ENCODE measurements at places on chromosomes 1 and 21.

- no peak for DNase-seq
Observed at GRCh38 chr21:28263974-28264373, 728.7 kb downstream of the LTN1 start.

DNA sequence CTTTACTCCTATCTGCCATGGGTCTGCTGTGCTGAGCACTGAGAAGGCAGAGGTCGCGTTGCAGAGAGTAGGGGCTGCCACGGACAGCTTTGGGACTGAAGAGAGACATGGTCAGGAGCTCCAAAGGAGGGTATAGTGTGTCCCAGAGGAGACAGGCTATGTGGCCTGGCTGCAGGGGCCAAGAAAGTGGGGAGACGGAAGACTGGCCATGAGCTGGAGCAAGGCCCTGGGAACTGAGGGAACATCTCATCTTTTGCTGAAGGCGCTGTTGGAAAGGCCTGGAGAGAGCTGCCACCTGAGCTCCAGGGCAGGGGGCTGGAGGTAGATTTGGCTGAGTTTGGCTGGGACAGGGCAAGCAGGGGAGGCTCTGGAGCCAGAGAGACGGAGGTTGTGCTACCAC lies 55.8 kb upstream of the AJAP1 start:
- DNase-seq, result no peak

DNA sequence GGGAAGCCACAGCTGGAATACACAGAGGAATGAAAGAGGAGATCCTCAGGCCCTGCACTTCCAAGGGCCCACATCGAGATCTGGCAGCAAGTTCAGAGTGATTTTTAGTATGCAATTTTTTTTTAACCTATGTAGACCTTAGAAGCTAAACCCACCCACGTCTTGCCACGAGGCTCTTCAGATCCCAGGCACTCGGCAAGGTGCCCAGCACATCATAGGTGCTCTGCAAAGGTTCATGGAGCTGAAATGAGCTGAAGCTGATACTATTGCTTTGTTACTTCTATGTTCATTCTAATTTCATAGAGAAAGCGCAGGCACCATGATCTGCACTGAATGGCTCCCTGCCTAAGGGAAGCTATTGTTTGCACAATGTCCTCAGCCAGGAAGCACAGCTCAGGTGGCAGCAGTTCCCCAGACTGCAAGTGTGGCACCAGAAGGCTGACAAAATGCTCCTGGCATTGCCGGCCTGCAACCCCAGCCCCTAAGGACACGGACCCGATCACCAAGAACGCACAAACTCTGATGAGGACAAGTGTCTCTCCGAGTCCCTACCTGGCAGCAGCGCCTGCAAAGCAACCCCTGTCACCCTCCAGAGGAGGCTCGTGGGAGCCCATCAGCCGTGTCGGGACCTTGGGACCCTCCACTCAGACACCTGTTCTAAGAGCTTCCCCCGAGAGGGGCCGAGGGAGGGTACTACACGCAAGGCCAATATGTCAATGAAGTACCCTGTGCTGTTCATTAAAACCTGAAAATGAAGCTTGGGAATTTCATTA lies 264.2 kb downstream of the NPHP4 start:
- DNase-seq, result no peak

DNA sequence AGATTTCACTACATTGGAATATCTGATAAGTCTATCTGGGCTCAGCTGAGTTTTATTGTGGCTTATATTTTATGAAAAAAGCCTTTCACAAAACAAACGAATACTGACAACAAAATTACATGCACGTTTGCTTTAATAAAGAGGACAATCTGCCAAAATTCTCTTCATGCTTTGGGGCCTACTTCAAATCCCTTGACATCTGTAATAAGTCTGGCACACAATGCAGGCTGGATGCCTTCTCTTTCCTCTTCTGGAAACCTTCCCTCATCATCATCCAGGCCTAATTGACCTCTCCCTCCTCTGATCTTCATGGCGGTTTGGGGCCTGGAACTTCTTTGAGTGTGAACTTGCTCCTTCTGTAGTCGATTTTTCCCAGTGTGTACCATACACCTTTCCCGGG lies 70.3 kb downstream of the MAP10 start:
- no peak for DNase-seq

- no peak for DNase-seq
Observed at GRCh38 chr1:54479841-54480524, 68.0 kb upstream of the ACOT11 start.

DNA sequence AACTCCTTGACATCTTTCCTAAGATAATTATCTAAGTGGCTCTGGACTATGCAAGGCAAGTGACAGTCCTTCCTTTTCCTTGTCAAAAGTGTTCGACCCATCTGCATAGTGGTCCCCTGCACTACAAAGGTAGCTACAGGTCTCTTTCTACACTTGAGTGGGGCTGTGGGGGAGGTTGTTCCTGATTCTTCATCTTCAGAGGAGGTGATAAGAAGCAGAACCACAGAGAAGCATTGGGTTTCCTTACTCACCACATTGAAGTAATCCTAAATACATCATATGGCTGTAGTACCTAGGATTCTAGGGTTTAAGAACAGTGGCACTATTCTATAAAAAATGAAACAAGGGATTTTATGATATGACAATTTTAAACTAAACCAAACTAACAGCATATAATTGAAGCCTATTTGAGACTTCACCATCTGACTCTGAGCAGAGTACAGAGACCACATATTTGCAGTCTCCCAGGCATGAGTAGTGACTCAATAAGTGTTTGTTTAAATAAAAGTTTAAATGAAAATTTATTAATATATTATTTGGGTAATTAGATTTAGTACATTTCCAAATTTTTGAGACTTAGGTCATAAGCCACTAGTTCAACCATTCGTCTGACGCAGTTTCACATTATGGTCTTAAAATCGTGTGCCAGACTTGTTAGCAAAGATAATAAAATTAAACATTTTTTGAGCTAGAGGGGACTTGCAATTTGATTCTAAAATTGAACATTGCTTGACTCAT lies 54.9 kb upstream of the NEK7 start:
- no peak for DNase-seq

DNA sequence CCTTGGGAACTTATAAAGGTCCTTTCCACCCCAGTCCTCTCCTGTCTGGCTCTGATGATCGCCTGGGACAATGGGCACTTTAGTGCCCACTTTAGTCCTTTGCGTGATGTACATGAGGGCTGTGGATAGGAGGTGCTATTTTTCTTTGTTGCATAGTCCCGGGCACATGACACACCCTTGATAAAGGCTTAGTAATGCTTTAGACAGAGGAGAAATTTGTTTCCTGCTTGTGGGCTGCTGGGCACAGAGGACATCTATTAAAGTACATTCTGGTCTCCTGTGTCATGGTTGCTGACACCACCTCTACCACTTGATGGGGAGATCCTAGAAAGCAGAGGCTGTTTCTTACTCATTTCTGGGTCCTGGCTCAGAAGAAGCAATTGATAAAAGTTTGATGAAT lies 5.4 kb upstream of the KNCN start:
- no peak for DNase-seq

GRCh38 chr1:186303911-186304310 lies 71.1 kb downstream of the TPR start:
- peak; percentile 19 for DNase-seq

DNA sequence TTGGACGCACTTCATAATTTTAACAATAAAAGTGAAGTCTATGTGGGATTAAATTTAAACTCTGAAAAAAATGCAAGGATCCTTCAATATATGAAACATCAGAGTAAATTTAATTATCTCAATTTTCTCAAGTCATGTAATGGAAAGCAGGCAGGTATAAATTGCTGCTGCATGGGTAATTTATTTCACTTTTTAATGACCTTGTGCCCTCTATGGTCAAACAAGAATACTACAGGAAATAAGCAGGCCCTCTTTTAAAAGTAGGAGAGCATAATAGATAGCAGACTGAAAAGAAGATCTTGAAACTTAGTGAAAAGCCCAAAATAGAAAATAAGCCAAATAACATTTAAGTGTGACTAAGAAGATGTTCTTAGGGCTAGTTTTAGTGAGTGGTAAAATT lies 22.9 kb downstream of the BCAS2 start:
- peak; percentile 35 for DNase-seq

- DNase-seq, result no peak
Observed at GRCh38 chr1:18997508-18997907, 41.0 kb upstream of the IFFO2 start.

DNA sequence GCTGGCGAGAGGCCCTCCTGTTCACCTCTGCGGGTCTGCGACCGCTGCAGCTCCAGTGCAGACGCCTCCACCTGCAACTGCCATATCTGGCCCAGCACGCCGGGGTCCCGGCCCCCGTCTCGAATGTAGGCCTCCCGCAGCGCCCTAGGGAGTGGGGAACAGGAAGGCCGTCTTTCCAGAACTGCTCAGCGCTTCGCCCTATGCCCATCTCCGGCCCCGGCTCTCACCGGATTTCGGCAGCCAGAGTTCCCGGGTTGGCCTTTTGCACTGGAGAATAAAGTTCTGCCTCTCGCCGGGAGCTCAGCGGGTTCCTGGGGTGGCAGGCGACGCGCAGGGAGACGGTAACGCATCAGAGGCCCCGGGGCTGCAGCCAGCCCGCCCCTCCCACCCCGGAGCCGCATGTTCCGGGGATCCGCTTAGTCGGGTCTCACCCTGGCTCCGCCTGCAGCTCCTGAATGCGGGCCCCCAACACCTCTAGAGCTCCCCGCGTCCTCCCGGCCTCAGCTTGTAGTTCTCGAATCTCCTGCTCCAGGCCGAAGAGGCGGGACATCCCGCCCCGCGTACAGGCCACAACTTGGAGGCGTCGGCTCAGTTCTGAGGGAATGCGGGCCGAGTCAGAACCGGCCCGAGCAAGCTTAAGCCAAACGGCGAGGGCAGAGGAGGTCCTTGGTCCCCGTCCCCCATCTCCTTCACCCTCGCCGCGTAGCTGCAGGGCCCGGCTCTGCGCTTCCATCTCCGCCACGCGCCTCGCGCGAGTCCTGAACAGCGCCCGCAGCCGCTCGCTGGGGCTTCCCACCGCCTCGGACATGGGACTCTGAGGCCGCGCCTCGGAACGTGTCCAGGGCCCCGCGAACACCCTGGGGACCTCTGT lies 1.1 kb downstream of the CCDC17 start:
- no peak for DNase-seq

DNA sequence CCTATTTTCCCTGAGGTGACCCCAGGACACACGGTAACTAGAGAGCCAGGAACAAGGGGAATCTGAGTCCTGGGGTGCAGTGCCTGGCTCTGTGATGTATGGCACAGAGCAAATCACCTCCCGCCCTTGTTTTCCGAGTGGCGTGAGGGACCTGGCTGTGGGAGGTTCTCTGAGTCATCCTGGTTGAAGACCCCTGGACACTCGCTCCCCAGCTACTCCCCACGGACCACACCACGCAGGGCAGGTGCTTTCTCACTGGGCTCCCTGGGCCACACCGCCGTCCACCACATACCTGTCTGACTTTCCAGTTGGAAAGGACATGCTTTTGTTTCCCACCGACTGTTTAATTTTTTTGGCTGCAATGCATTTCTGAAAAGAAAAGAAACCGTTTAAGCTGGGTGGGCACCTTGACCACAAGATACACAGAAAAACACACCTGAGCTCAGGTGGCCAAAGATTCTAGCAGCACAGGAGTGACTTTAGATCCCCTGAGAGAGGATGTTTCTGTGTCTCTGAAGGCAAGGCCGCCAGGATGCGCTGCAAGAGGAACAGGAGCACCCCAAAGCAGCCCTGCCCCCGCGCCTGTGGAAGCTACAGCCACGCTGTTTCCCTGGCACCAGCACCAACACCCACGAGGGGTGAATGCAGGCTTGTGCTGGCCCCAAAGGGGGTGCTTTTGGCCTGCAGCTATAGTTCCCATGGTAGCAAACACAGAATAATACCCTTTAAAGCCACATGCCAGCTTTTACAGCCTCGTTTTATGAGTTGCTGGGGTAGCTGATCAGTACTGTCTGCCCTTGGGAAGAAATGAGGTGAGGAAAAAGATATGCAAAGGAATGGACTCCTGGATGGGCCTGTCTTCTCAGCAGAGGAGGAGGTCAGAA lies 8.1 kb upstream of the SRM start:
- DNase-seq, result no peak

GRCh38 chr1:209411491-209411929 lies 172.0 kb upstream of the CAMK1G start:
- DNase-seq, result no peak

- DNase-seq, result no peak
Observed at GRCh38 chr1:116345011-116345410, 28.0 kb upstream of the ATP1A1 start.

- no peak for DNase-seq
Observed at GRCh38 chr1:221274373-221274772, 395.1 kb downstream of the HLX start.

DNA sequence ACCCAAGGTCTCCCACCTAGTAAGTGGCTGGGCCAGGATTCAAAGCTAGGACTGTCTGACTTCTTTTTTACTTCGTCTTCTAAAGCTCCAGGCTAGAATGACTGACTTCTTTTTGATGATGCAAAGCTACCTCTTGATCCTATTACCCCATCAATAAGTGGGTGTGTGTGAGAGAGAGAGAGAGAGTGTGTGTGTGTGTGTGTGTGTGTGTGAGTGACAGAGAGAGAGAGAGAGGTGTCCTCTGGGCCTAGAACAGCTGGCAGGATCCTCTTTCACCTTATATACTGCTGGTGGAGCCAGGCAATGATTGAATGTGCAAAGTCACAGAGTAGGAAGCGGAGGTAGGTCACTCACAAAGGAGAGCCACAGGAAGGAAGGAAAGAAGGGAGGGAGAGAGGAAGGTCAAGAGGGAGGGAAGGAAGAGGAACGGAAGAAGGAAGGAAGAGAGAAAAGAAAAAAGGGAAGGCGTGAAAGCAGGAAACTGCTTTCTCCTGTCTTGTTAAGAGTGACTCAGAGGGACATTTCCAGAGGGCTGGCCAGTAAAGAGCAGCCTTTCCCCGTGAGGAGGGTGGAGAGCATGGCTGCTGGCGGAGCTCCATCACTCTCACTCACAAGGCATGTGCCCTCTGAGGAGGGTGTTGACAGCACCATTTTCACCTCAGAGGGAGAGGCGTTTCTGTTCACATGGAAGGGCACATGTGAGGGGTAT lies 68.9 kb downstream of the CDC7 start:
- no peak for DNase-seq

- no peak for DNase-seq
Observed at GRCh38 chr1:32881291-32881690, 5.0 kb upstream of the HPCA start.

DNA sequence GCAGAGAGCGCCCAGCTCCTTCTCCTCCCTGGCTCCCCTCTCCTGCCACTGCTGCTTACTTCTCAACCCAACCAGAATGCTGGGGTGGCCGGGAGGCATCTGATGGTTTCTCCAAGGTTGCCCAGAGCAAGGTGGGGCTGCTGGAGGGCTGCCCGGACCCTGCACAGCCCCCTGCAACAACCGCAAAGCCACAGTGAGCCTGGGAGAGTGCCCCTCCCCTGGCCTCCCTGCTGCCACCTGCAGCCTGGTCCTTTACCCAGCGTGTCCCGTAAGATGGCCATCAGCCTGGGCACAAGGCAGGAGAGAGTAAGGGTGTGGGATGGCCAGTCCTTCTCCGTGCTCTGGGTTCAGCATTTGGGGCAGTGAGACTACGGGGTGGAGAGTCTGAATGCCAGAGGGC lies 17.0 kb downstream of the MX2 start:
- no peak for DNase-seq

GRCh38 chr1:12615865-12616708 lies 1.9 kb downstream of the DHRS3 start:
- no peak for DNase-seq

DNA sequence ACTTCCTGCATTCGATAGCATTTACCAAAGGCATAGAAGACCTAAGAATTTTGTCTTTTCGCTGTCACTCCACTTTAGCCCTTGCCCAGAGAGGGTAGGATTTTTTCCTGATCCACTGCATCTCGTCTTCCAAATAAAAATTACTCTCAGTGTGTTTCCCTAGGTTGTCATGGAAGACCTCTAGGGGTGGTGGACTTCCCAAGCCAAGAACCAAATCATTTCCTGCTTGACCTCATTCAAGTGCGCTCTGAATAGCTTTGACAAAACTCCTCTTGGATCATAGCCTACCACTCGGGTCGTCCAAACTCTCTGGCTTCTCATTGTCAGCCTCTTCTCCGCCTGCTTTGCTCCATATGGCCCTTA lies 431 bp upstream of the C1orf52 start:
- no peak for DNase-seq

Data from CD4-positive, alpha-beta T cell treated with Interleukin-2 at 100 ng/mL for 4 hours (primary cell).